ENCODE measurements at places on chromosomes 2 and 18.

- peak; percentile 56 for DNase-seq
Observed at GRCh38 chr18:5414546-5414945, 119.0 kb upstream of the ZBTB14 start.

GRCh38 chr2:154696369-154696768, 2.1 kb upstream of the KCNJ3 start:
- DNase-seq, result no peak

DNA sequence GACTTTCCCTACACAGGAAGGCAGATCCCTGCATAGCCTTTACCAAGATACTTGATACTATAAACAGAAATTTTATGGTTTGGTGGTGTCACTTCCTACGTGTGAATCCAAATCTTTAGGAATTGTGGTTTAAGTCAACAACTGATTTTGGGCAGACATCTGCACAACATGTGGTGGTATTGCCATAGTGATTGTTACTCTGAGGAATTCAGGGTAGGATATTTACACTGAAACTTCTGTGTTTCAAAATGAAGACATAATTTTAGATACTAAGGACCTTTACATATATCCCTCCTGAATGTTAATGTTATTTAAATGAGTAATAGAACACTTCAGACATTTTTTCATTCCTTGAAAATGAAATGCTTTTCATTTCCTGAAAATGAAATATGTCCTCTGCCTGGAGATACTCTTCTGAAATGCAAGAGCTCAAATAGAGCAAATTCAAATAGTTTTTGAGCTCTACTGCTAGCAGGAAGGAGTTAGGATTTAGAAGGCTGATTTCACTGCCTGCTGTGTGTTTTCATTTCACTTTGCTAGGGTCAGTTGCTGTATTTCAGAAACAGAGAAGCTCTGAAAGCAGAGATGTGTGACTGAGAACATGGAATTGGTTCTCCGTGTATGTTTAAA, 77.2 kb downstream of the MDH1 start:
- DNase-seq, result no peak

DNA sequence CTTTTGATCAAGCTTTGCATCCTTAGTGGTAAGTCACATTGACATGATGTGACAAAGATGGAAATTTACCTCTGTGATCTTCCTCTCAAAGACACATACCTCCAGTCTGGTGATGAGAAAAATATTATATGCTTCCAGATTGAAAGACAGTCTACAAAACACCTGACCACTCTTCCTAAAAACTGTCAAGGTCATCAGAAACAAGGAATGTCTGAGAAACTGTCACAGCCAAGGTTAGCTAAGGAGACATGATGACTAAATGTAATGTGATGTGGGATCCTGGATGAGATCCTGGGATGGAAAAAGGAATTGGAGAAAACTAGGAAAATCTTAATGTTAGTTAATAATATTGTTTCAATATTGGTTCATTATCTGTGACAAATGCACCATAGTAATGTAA, 226.6 kb upstream of the ST6GAL2 start:
- no peak for DNase-seq

- no peak for DNase-seq
Observed at GRCh38 chr18:22114526-22115321, 54.7 kb upstream of the GATA6 start.

GRCh38 chr18:52130624-52131301, 209.2 kb upstream of the DCC start:
- no peak for DNase-seq

GRCh38 chr2:217415316-217415715, 555.5 kb upstream of the TNP1 start:
- DNase-seq, result no peak

- DNase-seq, result peak; percentile 17
Observed at GRCh38 chr18:46461993-46462392, 195.0 kb downstream of the LOXHD1 start.

DNA sequence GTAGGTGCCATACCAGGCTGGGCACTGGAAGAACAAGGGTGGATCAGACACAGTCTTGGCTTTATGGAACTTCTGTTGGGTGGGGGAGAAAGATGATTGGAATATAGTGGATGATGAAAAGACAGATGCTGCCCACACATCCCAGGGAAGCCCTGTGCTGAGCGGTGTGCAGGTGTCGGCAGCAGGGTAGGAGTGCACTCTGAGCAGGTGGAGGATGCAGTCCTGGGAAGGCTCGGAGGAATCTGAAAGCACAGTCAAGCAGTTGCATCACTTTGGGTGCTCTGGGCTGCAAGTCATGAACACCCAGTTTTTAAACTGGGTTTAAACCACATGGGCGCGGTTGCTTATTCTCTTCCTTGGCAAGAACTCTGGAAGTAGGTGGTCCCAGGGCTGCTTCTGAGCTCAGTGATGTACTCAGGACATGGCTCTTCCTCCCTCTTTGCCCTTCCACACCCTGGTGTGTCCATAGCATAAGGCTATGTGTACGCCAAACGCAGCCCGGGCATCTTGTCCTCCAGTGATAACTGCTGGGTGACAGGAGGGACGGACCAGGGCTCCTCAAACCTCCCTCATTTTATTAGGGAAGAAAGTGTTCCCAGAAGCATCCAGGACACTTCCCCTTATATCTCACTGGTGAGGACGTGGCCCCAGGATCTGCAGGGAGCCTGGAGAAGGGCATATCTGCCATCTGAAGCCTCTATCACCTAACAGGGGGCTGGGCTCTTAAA, 84.0 kb downstream of the SH3RF3 start:
- DNase-seq, result no peak

- DNase-seq, result no peak
Observed at GRCh38 chr2:211401328-211401727, 844.9 kb downstream of the CPS1 start.

DNA sequence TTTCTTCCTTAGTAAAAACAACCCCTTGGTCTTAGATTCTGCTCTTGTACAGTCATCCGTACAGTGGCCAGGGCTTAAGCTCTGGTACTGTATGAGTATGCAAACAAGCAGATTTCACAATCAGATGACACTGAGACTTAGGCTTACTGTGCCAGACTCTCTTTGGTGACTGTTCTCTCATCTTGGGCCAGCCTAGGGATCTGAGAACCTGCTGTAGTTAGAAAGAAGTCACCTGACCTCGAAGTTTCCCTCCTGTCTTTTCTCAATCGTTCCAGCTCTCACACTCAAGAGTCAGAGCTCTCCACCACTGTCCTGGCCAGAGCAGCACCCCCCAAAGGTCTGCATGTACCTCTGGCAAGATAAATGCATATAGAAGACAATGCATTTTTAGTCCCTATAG, 63.2 kb downstream of the ZEB2 start:
- DNase-seq, result no peak

DNA sequence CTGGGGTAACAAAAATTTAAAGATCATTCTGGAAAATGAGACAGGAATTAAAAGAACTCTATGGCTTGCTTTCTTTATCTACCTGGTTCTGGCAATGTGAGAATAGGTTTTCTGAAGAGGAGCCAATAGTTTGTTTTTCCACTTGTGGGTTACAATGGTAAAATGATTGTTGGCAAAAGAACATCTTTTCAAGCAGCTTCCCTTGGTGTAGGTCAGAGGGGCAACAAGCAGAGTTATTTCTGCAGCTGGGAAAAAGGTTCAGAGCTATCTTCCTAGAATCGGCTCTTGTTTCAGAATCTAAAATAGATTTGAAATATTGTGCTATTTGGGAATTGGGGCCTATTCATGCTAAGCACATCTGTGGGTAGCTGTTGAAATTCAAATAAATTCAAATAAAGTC, 11.5 kb upstream of the TSPYL6 start:
- DNase-seq, result no peak

- DNase-seq, result no peak
Observed at GRCh38 chr18:54069729-54070128, 154.7 kb downstream of the MBD2 start.

- no peak for DNase-seq
Observed at GRCh38 chr18:76314496-76314895, 180.5 kb downstream of the ZNF516 start.

- DNase-seq, result no peak
Observed at GRCh38 chr2:96274355-96275056, 8.5 kb downstream of the CIAO1 start.

GRCh38 chr2:144832048-144832447, 312.1 kb upstream of the ZEB2 start:
- DNase-seq, result no peak

DNA sequence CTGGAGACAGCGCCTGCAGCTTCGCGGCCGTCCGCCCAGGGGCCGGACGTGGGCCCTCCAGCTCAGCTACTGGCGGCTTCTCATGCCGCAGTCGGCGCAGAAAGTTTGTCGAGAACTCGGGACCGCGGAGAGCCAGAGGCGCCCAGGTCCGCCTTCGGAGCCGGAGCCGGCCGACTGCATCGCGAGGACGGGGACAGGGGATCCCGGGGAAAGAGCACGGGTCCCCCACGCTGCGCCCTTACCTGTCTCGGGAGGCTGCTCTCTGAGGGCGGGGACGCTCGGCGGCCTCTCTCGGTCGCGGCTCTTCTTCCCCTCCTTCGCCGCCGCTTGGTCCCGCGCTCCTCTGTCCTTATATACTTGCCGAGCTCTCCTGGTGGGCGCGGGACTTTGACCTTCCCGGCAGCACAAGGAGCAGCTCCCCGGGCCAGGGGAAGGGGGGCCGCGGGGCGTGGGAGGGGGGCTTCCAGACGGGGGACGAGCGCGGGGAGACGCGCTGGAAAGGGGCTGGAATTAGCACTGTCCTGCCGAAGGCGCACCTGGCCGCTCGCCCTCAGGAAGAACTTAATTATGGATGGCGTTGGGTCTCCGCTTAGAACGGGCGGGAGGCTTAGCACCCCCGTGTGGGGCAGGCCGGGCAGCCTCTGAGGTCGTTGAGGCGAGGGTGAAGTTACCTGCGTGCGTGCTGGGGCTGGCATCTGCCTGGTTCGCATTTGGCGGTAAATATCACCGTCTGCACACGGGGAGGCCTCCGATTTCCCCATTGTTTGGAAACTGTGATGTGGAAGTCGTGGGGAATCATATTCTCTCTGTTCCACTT, at the start of gene POMC:
POMC (minus strand) TSS at position 325 of the 817 bp plus-strand sequence. CDS start 3,808 bp downstream, outside the sequence.
- peak; percentile 68 for DNase-seq

DNA sequence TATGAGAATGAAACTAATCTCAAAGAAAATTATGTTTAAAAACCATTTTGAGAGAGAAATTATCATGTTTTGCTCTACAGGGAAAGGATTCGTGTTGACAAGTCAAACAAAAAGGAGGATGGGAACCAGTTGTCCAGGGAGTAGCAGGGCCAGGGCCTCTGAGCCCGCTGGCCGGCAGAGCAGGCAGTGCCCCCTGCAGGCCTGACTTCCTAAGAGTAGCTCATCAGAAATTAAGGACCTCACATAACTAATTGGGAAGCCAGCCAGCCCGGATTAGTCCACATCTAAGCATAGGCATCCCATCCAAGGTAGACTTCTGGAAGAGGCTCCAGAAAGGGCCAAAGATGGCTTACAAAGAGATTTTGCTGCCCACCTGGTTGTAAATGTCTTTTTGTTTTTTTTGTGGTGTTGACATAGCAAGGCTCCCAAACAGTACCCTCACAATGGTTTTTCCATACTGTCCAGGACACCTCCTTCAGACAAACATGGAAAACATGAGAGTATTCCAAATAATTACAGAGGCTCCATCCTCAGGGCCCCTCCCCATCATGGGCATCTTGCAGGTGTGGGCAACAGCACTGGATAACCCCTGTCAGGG, 241.2 kb upstream of the TANK start:
- DNase-seq, result peak; percentile 70

- DNase-seq, result peak; percentile 70
Observed at GRCh38 chr2:237723602-237724001, 75.0 kb upstream of the RBM44 start.

DNA sequence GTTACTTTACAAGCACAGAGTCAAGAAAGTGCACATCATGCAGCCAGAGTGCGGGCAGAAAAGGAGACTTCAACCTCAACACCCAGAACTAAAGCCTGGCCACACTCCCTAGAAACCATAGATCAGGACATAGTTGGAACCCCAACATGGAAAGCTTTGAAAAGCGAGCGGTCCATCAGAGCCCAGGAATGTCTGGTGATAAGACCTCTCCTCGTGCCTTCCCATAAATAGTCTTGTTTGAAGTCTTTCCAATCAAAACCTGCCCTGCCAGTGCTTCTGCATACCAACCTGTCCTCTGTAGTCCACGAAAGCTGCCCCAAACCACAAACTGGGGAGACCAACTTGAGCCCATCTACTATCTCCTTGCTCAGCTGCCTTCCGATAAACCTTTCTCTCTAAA, 55.5 kb downstream of the NEURL3 start:
- DNase-seq, result no peak

- no peak for DNase-seq
Observed at GRCh38 chr18:57329856-57330255, 22.5 kb upstream of the ST8SIA3 start.

DNA sequence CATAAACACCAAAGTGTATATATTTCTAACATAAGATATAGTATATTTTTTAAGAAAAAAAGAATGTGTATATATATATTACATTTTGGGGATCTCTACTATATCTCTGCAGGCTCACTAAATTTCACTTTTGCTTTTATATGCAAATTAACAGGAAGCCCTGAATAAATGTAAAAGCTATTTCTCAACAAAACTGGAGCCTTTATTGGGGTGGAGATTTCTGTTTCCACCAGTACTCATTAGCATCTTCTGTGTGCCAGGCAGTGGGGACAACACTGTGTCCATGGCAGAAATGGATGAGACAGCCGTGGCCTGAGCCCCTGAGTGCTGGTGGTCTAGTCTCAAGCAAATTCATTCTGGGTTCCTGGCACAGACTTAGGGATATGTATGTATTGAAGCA, 41.3 kb downstream of the C18orf63 start:
- no peak for DNase-seq

GRCh38 chr2:67164771-67165522, 232.2 kb upstream of the ETAA1 start:
- no peak for DNase-seq

DNA sequence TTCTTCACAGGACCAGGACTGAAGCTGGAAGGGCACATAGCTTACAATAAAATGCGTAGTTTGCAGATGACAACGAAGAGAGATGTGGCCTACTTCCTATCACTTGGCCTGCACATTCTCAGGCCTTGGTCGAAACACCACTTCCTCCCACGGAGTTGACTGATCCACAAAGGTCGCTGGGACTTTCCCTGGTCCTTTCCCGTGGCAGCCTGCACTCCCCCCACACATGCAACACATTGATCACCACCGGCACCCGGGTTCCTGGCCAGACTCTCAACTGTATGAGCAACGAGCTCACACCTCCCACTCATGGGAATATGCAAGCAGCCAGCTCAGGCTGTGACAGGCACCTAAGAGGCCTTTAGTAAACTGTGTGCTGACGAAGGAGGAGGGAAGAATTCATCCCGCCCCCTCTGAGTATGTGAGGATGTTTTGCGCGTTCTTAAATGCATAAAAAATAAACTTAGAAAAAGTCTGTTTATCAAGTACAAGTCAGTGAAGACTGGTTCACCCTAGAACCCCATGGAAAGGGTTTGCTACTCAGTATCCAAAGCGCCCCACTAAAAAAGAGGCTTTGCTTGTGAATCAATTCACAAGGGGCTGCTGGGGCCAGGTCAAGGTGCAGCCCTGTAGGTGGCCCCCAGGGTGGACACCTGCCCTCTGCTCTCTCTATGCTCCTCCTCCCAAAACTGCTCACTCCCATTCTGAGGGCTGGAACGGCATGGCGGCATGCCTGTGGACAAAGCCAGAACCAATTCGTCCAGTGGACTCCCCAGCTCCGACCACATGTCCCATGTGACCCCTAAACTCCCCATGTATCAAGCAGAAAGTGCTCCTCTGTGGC, 154.3 kb downstream of the EIPR1 start:
- DNase-seq, result no peak

- no peak for DNase-seq
Observed at GRCh38 chr2:119006441-119006840, 64.4 kb downstream of the MARCO start.

Measured in H9 (cell line).